GM23338 (cell line): ENCODE measurements at places on chromosomes 5 and 9.

GRCh38 chr5:62340392-62340791 is 34.4 kb downstream of the KIF2A start:
- DNase-seq, result peak; percentile 66

DNA sequence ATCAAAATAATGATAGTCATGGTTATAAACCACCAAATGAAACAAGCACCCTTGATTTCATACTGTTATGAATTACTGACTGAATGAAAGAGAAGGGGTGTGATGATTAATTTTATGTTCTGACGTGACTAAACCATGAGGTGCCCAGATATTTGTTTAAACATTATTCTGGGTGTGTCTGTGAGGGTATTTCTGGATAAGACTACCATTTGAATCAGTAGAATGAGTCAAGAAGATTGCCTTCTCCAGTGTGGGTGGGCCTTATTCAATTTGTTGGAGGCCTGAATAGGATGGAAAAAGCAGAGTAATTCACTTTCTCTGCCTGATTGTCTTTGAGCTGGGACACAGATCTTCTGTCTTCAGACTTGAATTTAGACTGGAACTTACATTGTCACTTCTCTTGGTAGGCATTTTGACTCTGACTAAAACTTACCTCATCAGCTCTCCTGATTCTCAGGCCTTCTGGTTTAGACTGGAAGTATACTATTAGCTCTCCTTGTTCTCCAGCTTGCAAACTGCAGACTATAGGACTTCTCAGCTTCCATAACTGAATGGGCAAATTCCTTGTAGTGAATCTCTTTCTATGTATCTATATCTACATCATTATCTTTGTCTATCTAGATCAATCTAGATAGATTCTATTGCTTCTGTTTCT is 321.9 kb upstream of the TARS1 start:
- DNase-seq, result no peak

- DNase-seq, result no peak
Observed at GRCh38 chr9:81456431-81457006, 232.8 kb downstream of the TLE1 start.

DNA sequence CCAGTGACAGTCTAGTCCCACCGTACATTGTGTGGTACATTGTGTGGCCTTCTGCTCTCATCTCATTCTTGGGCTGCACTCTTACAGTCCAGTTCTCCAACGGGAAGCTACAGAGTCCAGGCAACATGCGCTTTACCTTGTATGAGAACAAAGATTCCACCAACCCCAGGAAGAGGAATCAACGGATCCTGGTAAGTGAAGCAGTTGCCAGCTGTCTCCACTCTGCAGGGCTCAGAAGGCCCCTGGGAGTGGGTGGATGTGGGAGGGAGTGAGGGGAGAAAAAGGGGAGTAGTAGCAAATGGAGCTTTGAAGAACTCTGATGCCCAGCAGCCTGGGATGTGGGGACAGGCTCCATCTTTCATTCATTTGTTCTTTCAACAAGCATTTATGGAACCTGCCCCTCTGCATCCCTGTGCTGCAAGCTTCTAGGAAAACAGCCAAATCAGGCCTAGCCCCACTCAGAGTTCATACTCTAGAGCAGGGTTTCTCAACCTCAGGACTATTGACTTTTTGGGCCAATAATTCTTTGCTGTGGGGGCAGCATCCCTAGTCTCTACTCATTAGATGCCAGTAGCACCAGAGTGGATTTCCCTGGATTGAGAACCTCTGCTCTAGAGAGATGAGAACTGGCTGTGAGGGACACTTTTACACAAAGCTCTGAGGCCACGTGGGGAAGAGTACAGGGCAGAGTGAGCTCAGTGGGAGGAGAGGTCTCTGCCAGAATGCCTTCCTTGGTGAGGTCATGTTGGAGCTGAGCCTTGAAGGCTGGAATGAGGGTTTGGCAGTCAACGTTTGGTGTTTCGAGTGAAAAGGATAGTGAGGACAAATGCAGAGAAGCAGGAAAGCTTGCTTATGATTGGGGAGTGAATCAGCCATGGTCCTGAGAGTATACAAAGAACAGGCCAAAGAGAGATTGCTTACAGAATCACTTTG is 1.1 kb downstream of the POLR1E start:
- no peak for DNase-seq

DNA sequence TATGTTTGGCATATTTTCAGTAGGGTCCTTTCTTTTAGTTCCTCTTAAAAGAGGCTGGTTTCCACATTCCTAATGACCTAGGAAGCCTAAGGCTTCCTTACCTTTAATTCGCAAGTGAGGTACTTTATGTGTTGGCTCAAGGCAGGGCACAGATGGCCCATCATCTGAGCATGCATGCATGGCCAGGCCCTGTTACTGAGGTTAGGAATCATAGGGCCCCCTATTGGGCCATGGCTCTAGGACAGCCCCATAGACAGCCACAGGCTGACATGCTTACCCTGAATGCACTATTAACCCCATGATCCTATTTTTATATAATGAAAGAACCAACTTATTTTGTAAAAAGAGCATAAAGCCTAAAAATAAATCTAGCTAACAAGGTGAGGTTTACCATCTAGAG is 271.4 kb downstream of the ELAVL2 start:
- DNase-seq, result no peak

- DNase-seq, result no peak
Observed at GRCh38 chr9:93812410-93812668, 142.8 kb downstream of the BARX1 start.

GRCh38 chr5:83787631-83788030 is 67.0 kb upstream of the HAPLN1 start:
- no peak for DNase-seq

DNA sequence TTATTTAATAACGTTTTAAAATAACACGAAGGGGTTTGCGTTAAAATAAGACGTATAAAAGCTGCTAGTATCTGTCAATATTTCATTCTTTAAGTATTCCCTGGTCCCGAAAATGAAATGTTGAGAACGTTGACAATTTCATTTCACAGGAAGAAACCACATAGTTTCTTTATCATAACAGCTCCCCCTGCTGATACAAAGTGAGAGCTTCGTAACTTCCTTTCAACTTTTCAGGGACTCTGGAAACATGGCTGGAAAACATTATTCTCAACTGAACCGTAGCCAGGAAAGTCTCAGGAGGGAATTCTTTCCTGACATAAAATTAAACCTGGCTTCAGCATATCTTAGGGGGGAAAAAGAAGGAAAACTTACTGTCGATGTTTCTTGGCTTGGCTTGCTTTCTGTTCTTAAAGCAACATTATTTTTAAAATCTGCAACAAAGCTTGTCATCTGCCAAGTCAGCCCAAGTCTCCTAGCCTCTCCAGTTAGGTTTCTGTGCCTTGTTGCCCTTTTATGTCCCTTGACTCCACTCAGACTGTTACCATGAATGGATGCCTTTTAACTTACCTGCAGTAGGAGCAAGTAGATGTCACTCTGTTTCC is 122.9 kb upstream of the DAB2 start:
- peak; percentile 74 for DNase-seq

GRCh38 chr5:7882926-7883325 is 14.0 kb downstream of the MTRR start:
- no peak for DNase-seq
